ENCODE measurements at places on chromosomes 5 and 9.

GRCh38 chr5:78404682-78405293, 44.4 kb downstream of the SCAMP1 start:
- no peak overlapping the region for H3K27ac ChIP-seq
- H3K27me3 ChIP-seq: no peaks in the 10 kb centered on the region
- DNase-seq: no peak
- H3K4me3 ChIP-seq: no peak overlapping the region

DNA sequence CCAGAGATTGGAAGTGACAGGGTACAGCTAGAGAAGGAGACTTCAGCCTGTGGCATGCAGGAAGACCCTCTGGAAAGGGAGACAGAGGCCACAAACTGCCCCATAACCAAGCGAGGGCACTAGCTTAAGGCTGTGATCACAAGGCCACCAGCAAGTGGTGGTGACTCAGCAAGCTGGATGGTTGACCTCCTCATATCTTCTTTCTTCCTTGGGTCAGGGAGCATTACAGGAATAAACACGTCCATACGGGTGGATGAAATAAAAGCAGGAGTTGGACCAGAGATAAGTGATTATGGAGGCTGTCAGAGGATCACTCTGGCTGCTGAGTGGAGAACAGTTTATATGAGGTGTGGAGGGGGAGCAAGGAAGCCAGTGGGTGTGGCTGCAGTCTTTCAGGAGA, 234.6 kb upstream of the TAS2R1 start:
- H3K4me1 ChIP-seq: no peaks in the 10 kb centered on the region
- no peak overlapping the region for H3K27ac ChIP-seq
- peaks cover 14% of the 10 kb centered on the region for H3K36me3 ChIP-seq
- DNase-seq: no peak

DNA sequence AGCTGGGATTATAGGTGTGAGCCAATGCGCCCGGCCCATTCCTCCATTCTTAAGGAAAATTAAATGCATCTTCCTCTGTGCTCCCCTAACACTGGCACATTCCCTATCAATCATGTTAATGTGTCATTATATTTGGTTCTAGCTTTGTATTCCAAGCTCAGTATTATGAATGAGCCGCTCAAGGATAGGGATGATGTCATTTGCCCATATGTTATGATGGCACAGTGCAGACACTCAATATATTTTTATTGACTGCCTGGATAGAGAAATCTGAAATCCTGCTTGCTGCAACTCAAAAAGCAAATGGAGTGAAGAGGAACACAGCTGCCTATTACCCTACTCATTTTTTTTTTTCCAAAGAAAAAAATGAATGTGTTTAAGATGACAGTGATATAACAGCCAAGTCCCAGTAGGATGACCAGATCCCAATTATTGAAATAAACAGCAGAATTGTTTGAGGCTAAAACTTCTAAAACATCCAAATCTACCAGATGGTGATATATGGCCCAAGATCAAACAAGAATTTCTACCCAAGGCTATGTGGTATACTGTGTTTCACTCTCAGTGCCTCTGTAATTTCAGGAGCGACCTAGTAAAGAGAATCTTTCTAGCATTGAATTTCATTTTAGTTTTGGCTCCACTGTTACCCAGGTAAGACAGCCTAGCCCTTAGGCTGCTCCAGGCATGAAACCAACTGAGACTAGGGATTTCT, 16.3 kb downstream of the SUSD1 start:
- peaks cover 3% of the 10 kb centered on the region for H3K36me3 ChIP-seq
- H3K4me1 ChIP-seq: peaks cover 13% of the 10 kb centered on the region
- peak overlapping the region; percentile 75 for H3K27ac ChIP-seq
- no peak for DNase-seq
- H3K27me3 ChIP-seq: no peaks in the 10 kb centered on the region

- H3K4me3 ChIP-seq: no peak overlapping the region
- H3K27me3 ChIP-seq: no peaks in the 10 kb centered on the region
- no peak for DNase-seq
- H3K27ac ChIP-seq: no peak overlapping the region
- peaks cover 7% of the 10 kb centered on the region for H3K36me3 ChIP-seq
These were observed 273.5 kb downstream of the CRB2 start for GRCh38 chr9:123629531-123629930.

DNA sequence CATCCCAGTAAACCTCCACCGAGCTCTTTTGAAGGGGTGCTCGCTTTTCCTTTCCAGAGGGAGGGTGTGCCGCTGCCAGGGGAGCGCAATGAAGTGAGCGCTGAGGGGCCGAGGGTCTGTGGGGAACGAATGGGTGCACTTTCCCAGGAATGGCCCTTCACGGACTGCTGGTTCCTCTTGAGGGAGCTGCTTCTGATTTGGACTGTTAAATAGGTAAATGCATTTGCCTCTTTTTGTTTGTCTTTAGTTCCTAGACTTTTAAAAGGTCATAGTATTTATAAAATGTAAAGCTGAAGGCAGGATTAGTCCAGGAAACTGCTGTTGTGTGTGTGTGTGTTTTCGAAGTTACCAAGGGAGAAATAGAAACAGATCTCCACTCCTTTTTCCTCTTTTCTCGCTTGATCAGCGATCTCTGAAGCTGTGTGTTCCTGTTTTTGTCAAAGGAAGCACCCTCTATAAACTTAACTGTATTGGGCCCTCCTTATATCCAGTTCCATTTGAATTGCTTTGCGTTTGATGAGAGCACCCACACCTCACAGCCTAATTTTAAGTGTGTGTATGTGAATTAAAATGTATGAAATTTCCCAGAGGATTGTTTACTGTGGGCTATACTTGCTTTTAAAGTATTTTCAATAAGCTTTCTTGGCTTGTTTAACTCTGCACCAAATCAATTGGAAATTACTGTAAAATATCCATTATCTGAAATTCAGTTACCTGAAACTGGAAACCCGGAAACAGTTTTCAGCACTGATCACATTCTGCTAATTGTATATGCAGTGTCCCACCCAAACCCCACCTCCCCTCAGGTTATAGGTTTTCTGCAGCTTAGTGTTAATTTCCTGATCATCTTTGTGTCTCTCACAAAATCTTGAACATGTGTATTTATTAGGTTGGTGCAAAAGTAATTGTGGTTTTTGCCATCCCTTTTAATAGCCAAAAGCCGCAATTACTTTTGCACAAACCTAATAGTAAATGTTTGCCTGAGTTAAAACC, 966 bp downstream of the SNX2 start:
- DNase-seq: no peak
- H3K27me3 ChIP-seq: no peaks in the 10 kb centered on the region
- H3K4me3 ChIP-seq: peak overlapping the region; percentile 98
- peak overlapping the region; percentile 97 for H3K27ac ChIP-seq
- H3K4me1 ChIP-seq: peaks cover 30% of the 10 kb centered on the region

DNA sequence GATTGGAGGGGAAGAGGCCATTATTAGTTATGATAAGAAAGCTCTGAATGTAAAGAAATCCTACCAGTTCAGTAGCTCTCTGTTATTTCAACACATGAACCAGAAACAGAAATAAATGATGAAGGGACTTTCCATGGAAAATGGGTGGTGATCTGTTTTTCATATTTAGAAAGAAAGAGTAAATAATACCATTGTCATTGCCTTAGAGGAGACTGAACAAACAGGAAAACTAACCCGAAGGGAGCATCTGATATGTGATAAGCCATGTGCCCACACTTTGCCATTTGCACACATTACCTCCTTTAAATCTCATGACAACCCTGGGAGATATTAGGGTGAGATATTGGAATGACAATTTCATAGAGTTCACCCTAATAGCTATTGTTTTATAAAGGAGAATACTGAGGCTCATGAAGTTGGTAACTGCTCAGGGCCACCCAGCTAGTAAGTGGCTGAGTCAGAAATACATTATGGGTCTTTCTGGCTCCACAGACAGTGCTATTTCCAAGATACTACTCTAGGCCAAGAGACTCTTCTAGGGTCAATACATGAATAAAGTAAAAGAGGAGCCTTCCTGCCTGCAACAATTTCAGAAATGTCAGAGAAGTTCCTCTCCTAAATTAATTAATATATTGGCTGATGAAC, 111.0 kb upstream of the SLIT3 start:
- H3K27ac ChIP-seq: no peak overlapping the region
- no peak for DNase-seq
- H3K4me1 ChIP-seq: no peaks in the 10 kb centered on the region
- peaks cover 8% of the 10 kb centered on the region for H3K27me3 ChIP-seq
- H3K4me3 ChIP-seq: no peak overlapping the region

- no peak for DNase-seq
- H3K4me3 ChIP-seq: no peak overlapping the region
- H3K36me3 ChIP-seq: no peaks in the 10 kb centered on the region
- no peaks in the 10 kb centered on the region for H3K27me3 ChIP-seq
- no peak overlapping the region for H3K27ac ChIP-seq
These were observed 43.5 kb downstream of the SLC12A7 start for GRCh38 chr5:1068204-1068894.

DNA sequence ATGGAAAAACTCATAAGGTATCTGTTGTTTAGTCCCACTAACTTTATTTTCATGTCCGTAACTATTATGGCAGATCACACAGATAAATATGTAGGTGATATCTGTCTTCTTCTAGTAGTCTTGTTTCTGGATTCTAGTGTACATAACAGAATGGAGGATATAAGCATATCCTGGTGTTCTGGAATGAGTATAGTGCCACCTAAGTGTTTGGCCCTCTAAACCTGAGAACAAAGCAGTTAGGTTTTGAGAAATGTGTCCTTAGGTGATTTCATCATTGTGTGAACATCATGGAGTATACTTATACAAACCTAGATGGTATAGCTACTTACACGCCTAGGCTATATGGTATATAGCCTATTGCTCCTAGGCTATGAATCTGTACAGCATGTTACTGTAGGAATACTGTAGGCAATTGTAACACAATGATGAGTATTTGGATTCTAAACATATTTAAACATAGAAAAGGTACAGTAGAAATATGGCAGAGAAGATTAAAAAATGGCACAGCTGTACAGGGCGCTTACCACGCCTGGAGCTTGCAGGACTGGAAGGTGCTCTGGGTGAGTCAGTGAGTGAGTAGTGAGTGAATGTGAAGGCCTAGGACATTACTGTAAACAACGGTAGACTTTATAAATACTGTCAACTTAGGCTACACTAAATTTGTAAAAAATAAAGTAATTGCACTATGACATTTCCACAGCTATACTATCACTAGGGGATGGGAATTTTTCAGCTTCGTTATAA, 150.3 kb upstream of the SLC24A2 start:
- H3K27ac ChIP-seq: no peak overlapping the region
- no peak for DNase-seq

DNA sequence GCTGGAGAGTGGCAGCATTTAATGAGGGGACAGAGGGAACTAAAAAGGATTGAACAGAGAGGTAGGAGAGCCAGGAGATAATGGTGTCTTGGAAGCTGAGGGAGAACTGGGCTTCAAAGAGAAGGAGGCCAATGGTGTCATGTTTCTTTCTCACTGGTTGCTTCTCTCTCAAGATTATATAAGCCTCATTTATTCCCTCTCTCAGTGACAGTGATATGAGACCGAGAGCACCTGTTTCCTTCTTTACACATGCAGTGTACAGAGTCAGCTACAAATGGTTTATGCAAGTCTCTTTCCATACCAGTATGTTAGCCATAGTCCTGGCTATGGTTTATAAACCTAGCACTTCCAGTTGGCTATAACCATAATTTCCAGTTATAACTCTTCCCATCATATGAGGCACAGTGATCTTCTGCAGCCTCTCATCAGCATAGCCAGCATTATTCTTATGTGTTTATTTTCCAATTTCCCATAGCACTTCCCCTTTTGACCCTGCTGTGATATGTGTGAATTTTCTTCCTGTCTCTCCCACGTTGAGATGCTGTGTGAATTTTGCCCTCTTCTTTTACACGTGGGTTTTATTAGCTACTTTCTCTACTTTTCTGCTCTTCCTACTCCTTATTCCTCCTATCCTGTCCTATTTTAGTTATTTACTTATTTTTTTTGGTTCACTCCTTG, 71.2 kb downstream of the UNC13B start:
- DNase-seq: no peak
- H3K36me3 ChIP-seq: no peaks in the 10 kb centered on the region
- H3K4me1 ChIP-seq: peaks cover 10% of the 10 kb centered on the region

- H3K36me3 ChIP-seq: peaks cover 14% of the 10 kb centered on the region
- H3K4me3 ChIP-seq: peak overlapping the region; percentile 84
- peak overlapping the region; percentile 98 for H3K27ac ChIP-seq
- H3K4me1 ChIP-seq: peaks cover 46% of the 10 kb centered on the region
- DNase-seq: no peak
These were observed 1.1 kb upstream of the SNX24 start for GRCh38 chr5:122844136-122844909.

DNA sequence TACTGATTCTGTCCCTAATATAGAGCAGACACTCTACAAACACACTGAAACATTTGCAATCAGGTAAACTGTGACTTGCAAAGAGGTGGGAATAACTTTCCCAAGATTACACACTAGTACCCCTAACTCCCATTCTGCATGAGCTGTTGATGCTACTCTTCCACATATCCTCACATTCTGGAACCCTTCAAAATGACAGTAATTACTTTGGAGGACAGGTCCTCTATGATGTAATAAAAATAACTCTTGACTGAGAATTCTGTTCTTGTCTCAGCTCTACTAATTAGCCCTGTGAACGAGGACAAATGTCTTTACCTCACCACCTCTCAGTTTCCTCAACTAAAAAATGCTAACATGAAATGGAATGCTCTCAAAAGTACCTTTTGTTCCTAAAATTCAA, 49.5 kb upstream of the JMY start:
- no peak overlapping the region for H3K4me3 ChIP-seq
- no peaks in the 10 kb centered on the region for H3K27me3 ChIP-seq
- no peak overlapping the region for H3K27ac ChIP-seq

- no peak for DNase-seq
- peaks cover 13% of the 10 kb centered on the region for H3K36me3 ChIP-seq
- H3K27me3 ChIP-seq: no peaks in the 10 kb centered on the region
- H3K4me1 ChIP-seq: peaks cover 63% of the 10 kb centered on the region
These were observed 3.4 kb downstream of the G3BP1 start for GRCh38 chr5:151775025-151775606.

GRCh38 chr5:87004101-87004500, 263.6 kb upstream of the RASA1 start:
- no peak overlapping the region for H3K27ac ChIP-seq
- no peak for DNase-seq
- H3K36me3 ChIP-seq: no peaks in the 10 kb centered on the region
- no peaks in the 10 kb centered on the region for H3K27me3 ChIP-seq
- H3K4me3 ChIP-seq: no peak overlapping the region

GRCh38 chr5:32522429-32523143, 62.8 kb upstream of the SUB1 start:
- no peaks in the 10 kb centered on the region for H3K36me3 ChIP-seq
- H3K4me1 ChIP-seq: no peaks in the 10 kb centered on the region
- H3K4me3 ChIP-seq: no peak overlapping the region

DNA sequence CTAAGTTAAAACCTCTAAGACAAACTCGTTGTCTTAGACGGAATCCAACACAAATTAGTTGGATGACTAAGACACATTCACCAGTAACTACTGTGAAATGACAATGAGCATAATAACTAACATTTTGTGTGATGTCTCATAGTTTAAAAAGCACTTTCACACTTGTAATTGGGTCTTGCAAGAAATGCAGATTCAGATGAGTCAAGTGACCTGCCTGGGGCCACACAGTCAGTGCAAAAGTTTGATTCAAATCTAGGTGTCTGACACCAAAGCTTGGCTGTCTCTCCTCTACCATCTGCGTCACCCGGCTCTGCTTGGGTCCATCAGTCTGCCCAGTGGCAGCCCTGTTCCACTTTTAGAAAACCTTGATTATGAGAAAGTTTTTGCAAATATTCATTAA, 143.7 kb downstream of the TTLL11 start:
- H3K4me1 ChIP-seq: peaks cover 8% of the 10 kb centered on the region
- no peak overlapping the region for H3K4me3 ChIP-seq
- peaks cover 13% of the 10 kb centered on the region for H3K27me3 ChIP-seq
- H3K36me3 ChIP-seq: no peaks in the 10 kb centered on the region
